Suprapubic skin (tissue), 4 donors: ENCODE measurements at places on chromosomes 4 and X. TPM values are rescaled to one million over a fixed set of nuclear protein-coding genes. Genes with fewer than 3 reads are reported as not detected.

DNA sequence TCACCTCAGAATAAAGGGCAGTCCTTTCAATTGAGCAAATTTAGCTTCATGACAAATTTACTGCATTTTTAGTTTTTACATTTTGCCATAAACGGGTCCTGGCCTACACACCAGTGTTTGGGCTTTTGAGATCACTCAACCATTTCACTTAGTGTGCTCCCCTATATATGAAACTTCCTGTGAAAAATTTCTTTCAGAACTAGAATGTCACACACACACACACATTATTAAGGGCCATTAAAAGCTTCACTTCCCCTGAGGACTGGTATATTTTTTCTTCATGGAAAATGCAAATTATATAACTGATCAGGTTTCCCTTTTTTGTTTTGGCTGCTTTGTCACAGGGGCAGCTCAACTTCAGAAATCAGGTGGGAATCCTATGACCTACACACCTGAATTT lies 206.5 kb downstream of the ENOX2 start:
- DNase-seq = no peak

GRCh38 chr4:113050371-113050755 lies 910 bp downstream of the ANK2 start:
- DNase-seq = no peak

The GUCY1A1 gene
- 11.7 TPM for total RNA-seq

GRCh38 chr4:138775890-138776289 lies 239.7 kb upstream of the NOCT start:
- DNase-seq = no peak

GRCh38 chr4:108762559-108763225 lies at the start of gene ETNPPL:
ETNPPL (minus strand) TSS chr4:108763053; CDS start chr4:108762898, 155 bp downstream.
- no peak for DNase-seq

The CXCR3 gene
- 0.30 TPM for total RNA-seq

DNA sequence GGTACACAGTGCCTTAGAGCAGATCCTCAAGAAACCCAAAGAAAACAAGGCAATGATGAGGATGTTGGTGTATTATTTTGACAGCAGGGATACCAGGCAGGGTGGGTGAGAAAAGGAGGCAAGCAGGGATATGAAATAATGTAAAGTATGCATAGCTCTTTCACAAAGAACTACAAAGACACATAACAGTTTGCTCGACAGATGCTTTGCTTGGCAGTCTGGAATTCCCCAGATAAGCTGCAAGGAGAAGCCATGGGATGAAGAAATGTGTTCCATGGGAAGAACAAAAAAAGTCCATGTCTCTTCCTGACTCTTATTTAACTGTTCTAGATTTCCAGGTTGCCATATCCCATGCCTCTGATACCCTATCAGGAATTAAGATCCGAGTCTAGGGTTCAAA lies 75.4 kb downstream of the FAM13A start:
- no peak for DNase-seq

DNA sequence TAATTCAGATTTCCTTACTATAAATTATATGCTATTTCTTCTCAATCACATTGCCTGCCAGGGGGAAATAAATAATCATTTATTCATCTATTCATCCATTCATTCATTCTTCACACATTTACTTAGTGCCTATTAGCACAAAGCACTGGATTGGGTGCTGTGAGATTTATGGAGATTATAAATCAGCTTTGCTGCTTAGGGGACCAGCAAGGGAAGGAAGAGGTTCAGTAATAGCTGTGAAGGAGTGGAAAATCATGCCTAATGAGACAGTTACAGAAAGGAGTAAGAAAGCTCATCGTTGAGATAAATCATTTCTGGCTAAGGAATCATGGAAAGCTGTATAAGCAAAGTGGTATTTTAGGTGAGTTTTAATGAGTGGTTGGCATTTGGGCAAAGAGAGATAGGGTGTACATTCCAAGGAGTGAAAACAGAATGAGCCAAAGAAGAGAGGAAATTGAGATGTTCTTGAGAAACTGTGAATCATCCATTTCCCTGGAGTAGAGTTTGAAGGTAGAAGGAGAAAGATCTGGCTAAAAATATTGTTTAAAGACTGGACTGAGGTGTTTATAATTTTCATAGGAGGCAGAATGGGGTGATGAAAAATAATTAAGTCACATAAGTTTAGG lies 9.6 kb downstream of the ARSJ start:
- no peak for DNase-seq

The CSAG1 gene
- total RNA-seq = not detected

The RPS6KA3 gene
- 36.0 TPM for total RNA-seq

The ENPEP gene
- 0.91 TPM for total RNA-seq

DNA sequence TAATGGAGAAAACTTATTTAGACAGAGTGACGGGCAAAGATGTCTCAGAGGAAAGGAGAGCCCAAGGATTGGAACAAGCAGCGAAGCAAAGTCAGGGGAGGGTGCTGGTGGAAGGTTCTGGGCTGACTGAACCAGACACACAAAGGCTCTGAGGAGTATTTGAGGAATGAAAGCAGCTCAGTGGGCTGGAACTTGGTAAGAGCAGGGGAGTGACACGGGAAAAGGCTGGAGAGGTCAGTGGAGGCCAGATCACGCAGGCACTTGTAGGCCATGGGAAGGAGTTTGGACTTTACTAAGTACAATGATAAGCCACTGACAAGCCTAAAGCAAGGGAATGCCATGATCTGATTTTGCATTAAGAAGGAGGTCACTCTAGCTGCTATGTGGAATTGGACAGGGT lies 71.4 kb downstream of the TSC22D3 start:
- DNase-seq = peak; percentile 11

DNA sequence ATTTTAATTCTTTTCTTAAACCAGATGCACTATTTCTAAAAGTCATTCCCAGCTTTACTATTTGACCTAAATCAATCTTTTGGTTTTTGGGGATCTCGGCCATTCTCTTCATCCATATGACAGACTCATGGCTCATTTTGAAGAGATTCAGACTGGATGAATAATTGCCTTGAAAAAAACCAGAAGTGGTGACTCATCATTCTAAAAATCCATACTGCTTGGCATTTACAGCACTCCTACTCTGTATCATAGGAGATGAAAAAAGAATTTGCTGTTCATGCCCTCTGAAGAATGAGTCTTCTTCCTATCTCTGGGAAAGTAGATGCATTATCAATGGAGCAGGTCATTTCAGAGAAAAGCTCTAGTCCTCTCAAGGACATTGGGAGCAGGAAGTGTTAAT lies 220.5 kb upstream of the RPS6KA3 start:
- no peak for DNase-seq

The UBL4A gene
- total RNA-seq = 48.5 TPM

DNA sequence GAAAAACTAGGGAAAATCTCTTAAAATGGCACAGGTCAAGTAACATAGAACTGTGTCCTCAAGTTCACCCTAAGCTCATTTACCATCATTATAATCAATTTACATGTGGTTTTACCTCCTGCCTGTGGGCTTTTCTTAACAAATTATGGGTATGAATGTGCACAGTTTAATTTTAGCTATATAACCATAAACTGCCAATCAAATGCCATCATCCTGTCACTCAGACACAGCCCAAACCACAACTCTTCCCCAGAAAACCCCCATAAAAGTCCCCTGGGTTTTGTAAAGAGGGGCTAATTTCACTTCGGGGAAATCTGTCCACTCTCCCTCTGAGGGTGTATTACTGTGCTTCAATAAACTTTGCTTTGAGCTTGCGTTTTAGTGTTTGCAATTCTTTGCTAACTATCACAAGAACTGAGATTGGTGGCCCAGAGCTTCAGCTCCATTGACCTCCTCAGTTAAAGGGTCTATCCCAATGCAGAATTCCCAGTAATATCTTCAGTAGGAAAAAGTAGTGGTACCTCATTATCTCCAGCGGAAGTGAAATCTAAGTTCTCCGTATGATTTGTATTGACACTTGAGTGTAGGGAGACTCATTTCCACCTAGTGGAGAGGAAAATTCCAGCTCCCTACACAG lies 394.6 kb downstream of the SPOCK3 start:
- DNase-seq = no peak

The SERTM2 gene
- not detected for total RNA-seq

- DNase-seq = peak; percentile 73
Measured at GRCh38 chrX:64975989-64976672, at the start of gene ZC4H2. ZC4H2 (minus strand) TSS chrX:64976450; CDS start chrX:64976377, 73 bp downstream.
